ENCODE measurements at places on chromosomes 4 and X.

GRCh38 chr4:13611283-13611842, 16.2 kb downstream of the BOD1L1 start:
- no peak for DNase-seq

DNA sequence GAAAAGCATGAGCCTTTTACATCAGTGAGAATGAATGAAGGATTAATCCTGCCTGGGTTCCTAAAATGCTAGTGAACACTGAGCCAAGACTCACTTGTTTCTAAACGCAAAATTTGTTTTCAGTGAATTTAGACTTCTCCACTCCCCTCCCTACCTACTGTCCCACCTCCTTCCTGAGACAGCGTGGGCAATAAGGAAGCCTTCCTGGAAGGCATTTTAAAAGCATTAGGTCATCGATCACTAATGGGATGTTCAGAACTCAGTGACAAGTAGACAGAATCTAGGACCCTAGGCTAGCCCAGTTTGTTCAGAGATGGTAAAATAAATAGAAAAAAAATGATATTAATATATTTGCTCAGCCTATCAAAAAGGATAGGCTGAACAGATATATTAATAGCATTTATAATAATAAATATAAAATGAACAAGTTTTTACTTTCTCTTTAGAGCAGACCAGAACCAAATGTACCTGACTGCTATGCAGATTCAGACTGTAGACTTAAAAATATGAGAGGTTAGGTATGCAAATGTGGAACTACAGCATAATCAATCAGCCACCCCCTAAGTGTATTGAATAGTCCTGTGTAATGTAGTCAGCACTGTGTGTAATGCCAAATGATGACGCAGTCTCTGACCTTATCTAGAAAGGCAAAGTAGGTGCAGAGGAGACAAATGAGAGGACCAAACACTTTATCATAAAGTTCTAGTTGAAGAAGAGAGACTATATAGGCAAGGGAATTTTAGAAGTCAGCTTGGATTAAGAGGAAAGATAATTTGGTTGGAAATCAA, 331.1 kb downstream of the GPAT3 start:
- no peak for DNase-seq

- DNase-seq, result no peak
Measured at GRCh38 chr4:82394896-82395295, 21.1 kb upstream of the HNRNPD start.

DNA sequence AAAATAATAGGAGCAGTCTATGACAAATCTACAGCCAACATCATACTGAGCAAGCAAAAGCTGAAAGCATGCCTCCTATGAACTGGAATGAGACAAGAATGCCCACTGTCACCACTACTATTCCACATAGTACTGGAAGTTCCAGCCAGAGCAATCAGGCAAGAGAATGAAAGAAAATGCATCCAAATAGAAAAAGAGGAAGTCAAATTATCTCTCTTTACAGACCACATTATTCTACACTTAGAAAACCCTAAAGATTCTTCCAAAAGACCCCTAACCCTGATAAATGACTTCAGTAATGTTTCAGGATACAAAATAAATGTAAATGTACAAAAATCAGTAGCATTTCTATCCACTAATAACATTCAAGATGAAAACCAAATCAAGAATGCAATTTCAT, 249.0 kb downstream of the STK32B start:
- no peak for DNase-seq

DNA sequence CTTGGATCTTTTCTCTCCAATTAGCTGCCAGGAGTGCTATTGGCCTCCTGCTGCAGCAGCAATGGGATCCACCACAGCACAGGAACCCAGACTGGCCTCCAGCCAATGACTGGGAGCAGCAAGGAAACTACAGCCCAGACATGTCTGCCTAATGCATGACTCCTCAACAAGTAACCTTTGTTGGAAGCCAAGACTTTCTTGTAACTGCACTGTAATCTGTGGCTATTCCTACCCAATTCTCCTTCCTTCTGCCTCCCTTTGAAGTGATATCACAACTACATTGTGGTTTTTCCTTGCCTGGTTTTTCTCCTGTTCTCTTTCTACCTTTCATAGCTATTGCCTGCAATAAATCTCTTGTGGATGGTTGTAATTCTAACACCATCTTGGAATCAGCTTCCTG, 39.8 kb downstream of the SNCA start:
- no peak for DNase-seq

DNA sequence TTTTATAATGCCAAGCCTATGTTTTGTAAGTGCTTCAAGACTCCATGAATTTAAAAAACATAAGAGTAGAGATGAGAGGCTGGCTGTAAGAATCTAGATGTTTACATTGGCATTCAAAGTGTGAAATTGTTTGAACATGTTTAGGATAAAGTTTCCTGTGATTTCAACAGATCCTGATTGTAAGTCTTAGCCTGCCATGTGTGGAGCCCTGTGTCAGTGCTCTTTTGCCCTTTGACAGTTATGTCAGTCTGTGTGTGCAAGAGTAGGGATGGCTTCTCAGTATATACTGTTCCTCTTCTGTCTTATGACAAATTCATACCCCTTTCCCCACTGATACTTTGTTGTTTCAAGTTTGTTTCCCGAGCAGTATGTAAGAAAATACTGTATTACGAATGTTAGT, 68.2 kb downstream of the USP9X start:
- no peak for DNase-seq

- DNase-seq, result no peak
Measured at GRCh38 chr4:79209822-79210635, 115.8 kb downstream of the NAA11 start.

- no peak for DNase-seq
Measured at GRCh38 chr4:89998469-89999011, 103.9 kb downstream of the MMRN1 start.

Measured in stimulated activated CD4-positive, alpha-beta T cell treated with anti-CD3 and anti-CD28 coated beads, Interleukin-12 subunit alpha, Interleukin-12 subunit beta, amount 100 ng/mL, for 4 hours (primary cell).